Right renal cortex interstitium (tissue), 3 donors: ENCODE measurements at places on chromosomes 6 and 20.

- DNase-seq, result no peak
Measured at GRCh38 chr20:39453890-39454289, 491.7 kb downstream of the DHX35 start.

- DNase-seq, result no peak
Measured at GRCh38 chr20:47854687-47855212, 69.5 kb upstream of the SULF2 start.

DNA sequence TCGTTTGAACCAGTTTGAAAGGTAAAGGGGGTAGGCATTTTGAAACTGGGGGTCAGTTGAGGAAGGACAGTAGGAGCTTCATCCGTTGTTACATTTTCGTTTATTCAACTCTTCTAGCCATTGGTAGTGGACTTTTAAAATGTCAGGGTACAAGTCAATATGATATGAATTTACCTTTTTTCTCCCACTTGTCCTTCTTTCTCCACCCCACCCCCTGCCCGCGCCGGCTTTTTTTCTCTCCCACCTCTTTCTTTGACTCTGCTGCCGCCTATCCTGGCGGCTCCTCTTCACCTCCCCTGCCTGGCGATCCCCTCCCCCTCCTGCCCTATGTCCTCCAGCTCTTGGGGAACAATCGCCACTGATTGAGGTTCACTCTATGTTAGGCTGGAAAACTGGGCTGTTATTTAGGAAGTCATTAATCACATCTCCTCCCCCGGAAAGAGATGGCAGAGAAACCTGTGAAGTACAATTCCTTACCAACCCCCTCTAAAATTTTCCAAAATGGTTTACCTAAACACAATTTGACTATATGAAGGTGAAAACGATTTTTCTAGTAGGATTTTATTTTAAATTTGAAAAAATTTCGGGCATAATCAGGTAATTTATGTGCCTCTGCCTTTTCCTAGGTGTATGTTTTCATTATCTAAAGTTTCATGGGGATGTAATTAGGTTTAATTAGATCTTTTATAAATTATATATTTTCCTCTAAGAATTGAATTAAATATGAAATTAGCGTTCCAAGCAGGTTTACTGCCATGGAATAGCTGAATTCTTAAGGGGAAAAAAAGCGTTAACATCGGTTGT lies 778 bp upstream of the LIN28B start:
- no peak for DNase-seq

DNA sequence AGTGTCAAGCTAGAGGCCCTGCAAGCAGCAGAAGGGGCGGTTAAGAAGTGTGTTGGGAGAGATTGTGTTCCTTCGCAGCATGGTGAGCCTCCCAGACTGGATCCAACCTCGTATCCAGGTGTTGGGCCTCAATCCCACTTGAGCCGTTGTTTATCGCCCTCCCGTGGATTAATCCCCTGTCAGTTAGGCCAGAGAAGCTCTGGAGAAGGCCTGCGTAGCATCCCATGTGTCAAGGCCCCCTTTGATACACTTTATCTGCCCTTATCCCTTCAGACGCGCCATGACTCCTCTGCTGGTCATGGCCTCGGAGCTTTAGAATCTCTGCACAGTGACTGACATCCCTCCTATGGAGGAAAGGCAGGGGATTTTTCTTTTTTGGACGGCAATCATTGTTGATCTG lies 181.0 kb downstream of the ZFP64 start:
- no peak for DNase-seq
